ENCODE measurements at places on chromosomes 5 and 9. TPM values are rescaled to one million over a fixed set of nuclear protein-coding genes. Genes with fewer than 3 reads are reported as not detected.

The CA9 gene
- total RNA-seq: 82.4 TPM

The TXNDC8 gene
- not detected for total RNA-seq

The PKD2L2 gene
- total RNA-seq: not detected

The MACROH2A1 gene
- total RNA-seq: 252 TPM

The ZNF883 gene
- total RNA-seq: 1.8 TPM

The C9orf153 gene
- 0.48 TPM for total RNA-seq

The SLC35D2 gene
- total RNA-seq: 21.3 TPM

The NEUROG1 gene
- not detected for total RNA-seq

The CD14 gene
- total RNA-seq: 0.96 TPM

The PPP3R2 gene
- total RNA-seq: not detected
